ENCODE measurements at places on chromosomes 12 and 14.
A peak's percentile ranks its signal among the peaks of the same experiment; 100 is the strongest.

GRCh38 chr14:28515571-28515970 lies 251.0 kb upstream of the FOXG1 start:
- DNase-seq, result no peak

DNA sequence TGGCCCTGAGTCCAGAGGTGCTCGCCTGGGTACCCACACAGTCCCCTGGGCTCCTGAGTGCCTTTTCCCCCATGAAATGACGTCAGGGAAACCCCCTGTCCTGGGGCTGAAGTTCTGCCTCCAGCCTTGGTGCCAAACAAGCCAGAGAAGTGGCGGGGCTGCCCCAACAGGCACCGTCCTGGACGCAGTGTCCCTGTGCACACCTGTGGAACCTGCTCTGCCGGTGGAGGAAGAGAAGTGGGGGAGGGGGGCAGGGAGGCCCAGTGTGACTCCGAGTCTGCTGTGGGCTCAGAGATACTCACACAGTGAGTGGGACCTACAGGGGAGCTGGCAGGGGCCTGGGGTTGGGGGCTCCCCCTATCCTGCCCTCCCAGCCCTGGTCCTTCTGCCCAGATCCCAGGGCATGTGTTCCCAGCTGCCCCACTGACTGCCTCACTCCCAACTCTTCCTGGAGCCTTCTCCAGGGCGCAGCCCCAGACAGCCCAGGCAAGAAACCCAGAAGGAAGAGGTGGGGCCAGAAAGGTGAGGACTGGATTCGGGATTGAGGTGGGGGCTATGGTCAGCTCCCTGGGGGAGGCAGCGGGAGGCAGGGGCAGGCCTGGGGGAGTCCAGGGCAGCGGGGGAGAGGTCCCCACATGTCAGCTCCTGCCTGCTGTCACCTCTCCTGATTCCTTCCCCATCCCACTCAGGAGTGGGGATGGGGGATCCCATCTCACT lies 24.7 kb downstream of the CCDC85C start:
- no peak for DNase-seq

DNA sequence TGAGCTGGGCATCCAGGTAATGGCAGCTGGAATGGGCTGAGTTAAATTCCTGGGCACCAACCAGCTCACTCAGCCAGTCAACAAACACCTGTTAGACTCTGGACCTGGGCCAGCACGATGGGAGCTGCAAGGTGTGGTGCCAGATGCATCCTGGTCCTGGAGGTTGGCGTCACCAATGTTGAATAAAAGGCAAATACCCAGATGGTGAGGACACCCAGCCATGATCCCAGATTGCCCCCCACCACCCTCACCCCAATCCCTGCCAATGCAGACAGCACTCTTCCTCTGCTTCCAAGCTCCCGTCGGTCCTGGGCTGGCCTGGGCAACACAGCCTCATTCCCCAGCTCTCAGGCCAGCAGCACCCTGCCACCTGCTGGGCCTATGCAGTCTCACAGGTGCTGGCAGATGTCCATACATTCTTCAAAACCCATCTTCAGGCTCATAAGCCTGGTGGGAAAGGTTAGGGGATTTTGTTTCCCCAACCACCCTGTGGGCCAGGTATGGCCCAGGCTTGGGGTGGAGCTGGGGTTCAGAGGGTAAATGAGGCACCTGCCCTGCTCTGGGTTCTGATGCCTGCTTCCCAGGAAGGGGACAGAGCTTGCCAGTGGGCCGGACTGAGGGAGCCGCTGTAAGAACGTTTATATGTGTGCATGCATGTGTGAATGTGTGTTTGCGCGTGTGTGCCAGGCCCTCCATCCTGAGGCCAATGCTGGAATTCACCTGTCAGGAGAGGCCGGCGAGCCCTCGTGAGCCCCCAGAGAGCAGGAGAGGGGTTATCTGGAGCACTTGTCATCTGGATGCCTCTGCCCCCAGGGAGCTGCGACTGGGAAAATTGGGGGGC lies 58.0 kb downstream of the LGMN start:
- no peak for DNase-seq

- DNase-seq, result no peak
Observed at GRCh38 chr12:49367381-49368239, at the start of gene SPATS2. TSS of gene SPATS2 (plus strand) at chr12:49367462. CDS start at chr12:49461013, 93,551 bp downstream.

- peak; percentile 35 for DNase-seq
Observed at GRCh38 chr12:18681818-18682217, 56.0 kb downstream of the PLCZ1 start.

GRCh38 chr14:105030836-105031396 lies 10.0 kb upstream of the CDCA4 start:
- DNase-seq, result no peak

GRCh38 chr12:69141074-69141473 lies 98.3 kb upstream of the CPSF6 start:
- DNase-seq, result no peak

All from iPS DF 19.7 (cell line).